HuH-7.5 (cell line): ENCODE measurements at places on chromosomes 3 and 15.

DNA sequence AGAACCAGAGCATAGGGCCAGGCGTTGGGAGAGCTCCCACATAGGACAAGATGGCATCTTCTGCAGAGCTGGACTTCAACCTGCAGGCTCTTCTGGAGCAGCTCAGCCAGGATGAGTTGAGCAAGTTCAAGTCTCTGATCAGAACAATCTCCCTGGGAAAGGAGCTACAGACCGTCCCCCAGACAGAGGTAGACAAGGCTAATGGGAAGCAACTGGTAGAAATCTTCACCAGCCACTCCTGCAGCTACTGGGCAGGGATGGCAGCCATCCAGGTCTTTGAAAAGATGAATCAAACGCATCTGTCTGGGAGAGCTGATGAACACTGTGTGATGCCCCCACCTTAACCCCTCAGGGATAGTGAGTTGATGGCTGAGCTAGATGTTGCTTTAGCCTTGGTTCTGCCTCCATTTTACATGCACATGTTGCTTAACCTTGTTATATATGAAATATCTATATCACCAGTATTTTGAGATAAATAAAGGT, at the start of gene PYDC2:
PYDC2 (plus strand) TSS at position 51 of the 483 bp plus-strand sequence; CDS start at position 51, 0 bp downstream.
- DNase-seq: no peak

- DNase-seq: no peak
These were observed 11.9 kb downstream of the PRKAR2A start for GRCh38 chr3:48835650-48836366.

- no peak for DNase-seq
These were observed 64.3 kb downstream of the FRMD5 start for GRCh38 chr15:44130778-44131177.

DNA sequence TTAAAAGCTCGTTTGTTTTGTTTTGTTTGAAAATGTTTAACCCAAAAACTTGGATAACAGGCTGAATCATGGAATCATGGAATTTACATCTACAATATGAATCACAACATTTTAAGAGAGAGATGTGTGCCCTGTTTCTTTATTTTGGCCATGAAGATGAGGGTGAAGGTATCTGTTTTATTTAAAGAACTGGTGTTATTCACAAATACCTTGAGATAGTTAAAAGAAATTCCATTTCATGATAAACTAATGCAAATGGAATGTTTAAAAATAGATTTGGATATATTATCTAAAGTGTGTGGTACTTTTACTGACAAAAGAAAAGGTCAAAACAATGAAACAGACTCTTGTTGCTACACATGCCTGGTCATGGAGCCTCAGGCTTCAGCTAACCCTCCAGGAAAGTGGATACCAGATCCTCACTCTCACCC, 486.0 kb upstream of the CFAP20DC start:
- DNase-seq: no peak

- DNase-seq: peak; percentile 43
These were observed 5.3 kb downstream of the TUBGCP4 start for GRCh38 chr15:43376017-43376705.

- DNase-seq: no peak
These were observed 617.0 kb upstream of the CBLB start for GRCh38 chr3:106485802-106486201.

- peak; percentile 27 for DNase-seq
These were observed 17.1 kb downstream of the ZBED2 start for GRCh38 chr3:111577798-111578685.

DNA sequence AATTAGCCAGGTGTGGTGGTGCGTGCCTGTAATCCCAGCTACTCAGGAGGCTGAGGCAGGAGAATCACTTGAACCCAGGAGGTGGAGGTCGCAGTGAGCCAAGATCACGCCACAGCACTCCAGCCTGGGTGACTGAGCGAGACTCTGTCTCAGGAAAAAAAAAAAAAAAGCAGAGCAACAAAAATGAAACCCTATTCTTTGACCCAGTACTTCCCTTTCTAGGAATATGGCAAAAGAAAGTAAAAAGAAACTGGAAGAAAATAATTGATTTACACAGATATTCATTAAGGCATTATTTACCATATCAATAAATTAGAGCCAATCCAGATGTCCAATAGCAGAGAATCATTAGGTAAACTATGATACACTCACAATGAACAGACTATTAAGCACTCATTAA, 67.0 kb downstream of the GSK3B start:
- no peak for DNase-seq
